NCI-H2171 treated with DMSO at 0.1 percent for 48 hours (cell line): ENCODE measurements at places on chromosomes 11 and 22.
A peak's percentile ranks its signal among the peaks of the same experiment; 100 is the strongest.

DNA sequence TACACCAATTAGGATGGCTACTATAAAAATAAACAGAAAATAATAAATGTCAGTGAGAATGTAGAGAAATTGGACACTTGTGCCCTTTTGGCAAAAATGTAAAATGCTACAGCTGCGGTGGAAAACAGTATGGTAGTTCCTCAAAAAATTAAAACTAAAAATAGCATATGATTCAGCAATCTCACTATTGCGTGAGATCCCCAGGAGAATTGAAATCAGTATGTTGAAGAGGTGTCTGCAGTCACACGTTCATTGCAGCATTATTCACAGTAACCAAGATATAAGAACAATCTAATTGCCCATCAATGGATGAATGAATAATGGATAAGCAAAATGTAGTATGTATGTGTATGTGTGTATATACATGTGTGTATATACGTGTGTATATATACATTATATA is 6.8 kb downstream of the OR52N2 start:
- no peak for DNase-seq

DNA sequence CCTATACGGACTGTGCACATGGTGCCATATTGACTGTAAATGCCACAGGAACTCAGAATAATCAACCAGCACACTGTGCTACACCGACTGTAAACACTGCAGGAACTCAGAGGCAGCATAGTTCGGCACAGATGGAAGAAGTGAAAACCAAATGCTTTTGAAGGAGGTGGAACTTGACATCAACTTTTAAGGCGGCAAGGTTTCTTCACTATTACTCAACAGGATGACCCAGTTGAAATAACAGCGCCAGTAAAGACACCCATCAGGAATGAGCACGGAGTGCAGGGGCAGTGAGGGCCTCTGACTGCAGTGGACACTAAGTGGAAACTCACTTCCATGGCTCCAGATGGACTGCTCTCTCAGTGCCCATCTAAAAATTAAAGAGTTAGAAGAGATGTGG is 15.7 kb downstream of the TESMIN start:
- no peak for DNase-seq

GRCh38 chr11:7220636-7221035 is 31.1 kb upstream of the SYT9 start:
- no peak for DNase-seq

- no peak for DNase-seq
These were observed 926 bp downstream of the PRR5L start for GRCh38 chr11:36296884-36297543.

DNA sequence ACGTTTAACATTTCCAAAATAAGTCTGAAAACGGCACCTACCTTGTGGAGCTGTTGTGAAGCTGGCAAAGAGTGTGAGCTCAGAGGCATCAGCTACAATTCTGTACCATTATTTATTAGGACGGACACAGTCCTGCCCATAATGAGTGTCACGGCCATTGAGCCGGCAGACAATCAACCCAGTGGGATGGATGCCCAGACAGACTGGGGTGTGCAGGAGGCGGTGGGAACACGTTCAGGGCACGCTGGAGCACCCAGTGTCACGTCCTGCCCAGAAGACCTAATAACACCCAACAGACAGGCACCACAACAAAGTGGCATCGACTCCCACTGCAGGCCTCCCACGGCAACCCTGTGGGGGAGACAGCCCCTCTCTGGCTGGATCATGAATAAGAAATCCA is 34.5 kb downstream of the TPST2 start:
- DNase-seq: no peak

DNA sequence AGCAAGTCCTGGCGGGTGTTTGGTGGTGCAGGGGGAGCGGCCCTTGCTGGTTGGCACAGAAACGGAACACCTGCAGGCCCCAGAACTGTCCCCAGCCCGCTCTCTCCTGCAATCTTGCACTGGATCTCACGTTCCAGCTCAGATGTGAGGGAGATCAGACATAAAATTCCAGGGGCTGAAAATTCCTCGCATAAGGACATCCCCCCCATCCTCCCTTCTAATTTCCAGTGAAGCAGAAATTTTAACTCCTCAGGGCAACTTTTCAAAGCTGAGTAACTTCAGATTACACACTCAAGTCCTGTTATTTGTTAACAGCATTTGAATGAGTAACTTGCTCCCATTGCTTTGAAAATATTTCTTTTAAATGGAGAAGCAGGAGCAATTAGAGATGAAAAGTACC is 40.3 kb upstream of the RASSF10 start:
- no peak for DNase-seq

- DNase-seq: no peak
These were observed 5.1 kb downstream of the TBX1 start for GRCh38 chr22:19765477-19766239.

DNA sequence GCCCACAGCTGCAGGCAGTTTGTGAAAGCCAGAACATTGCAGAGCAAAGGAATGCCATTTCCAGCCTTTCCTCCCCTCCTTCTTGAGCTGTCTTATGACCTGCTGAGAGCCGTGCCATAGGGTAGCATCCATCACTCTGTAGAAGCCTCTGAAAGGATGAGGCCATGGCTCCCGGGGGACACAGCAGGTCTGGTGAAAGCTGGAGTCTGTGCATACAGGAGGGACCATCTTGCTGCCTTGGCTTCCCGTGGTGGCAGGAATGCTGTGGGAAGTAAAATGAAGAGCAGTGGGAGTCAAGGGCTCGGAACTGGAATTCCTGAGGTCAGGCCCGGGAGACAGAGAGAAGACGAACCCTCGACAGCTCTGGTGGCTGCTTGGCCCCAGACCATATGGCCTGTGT is 30.9 kb downstream of the ANO1 start:
- DNase-seq: no peak

- DNase-seq: no peak
These were observed 103.1 kb downstream of the NAT10 start for GRCh38 chr11:34208266-34209135.

GRCh38 chr11:93166862-93167261 is 30.9 kb downstream of the SLC36A4 start:
- no peak for DNase-seq

DNA sequence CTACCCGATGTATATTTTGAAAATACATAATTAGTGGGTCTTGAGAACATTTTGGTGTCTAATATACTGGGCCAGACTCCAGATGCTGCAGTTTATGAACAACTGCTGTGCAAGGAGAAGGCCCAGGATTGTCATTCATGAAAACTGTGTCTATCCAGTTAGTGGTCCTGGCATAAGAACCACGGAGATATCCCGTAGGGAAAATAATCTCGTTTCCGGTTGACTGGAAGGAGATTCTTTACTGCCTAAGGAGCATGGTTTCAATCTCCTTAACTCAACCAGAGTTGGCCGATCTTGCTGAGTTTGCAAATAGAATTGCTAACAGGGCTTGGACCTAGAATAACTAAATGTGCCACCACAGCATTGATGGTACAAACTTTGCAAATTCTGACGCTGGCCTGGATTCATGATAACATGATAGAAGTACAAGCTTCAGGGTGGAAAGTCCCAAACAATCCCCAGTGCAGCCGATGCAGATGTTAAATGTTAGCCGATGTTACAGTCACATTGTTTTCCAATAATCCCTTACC is 4.6 kb upstream of the RTCB start:
- no peak for DNase-seq

- DNase-seq: peak; percentile 1
These were observed 22.6 kb downstream of the KCNJ5 start for GRCh38 chr11:128913806-128914205.

- DNase-seq: no peak
These were observed 667 bp downstream of the RAB6A start for GRCh38 chr11:73760135-73760678.
